ENCODE measurements at places on chromosomes 5 and 9. TPM values are rescaled to one million over a fixed set of nuclear protein-coding genes. Genes with fewer than 3 reads are reported as not detected.

- H3K27me3 ChIP-seq: no peaks in the 10 kb centered on the region
- no peaks in the 10 kb centered on the region for H3K4me1 ChIP-seq
- no peak for DNase-seq
Measured at GRCh38 chr5:90214991-90215390, 194.6 kb downstream of the CETN3 start.

GRCh38 chr5:159286420-159287035 is 23.4 kb downstream of the UBLCP1 start:
- no peak for DNase-seq
- H3K27me3 ChIP-seq: no peaks in the 10 kb centered on the region
- H3K27ac ChIP-seq: no peak overlapping the region

- H3K36me3 ChIP-seq: no peaks in the 10 kb centered on the region
- no peaks in the 10 kb centered on the region for H3K27me3 ChIP-seq
- no peak overlapping the region for H3K4me3 ChIP-seq
- no peak overlapping the region for H3K27ac ChIP-seq
- DNase-seq: no peak
Measured at GRCh38 chr9:87116492-87116891, 169.2 kb upstream of the GAS1 start.

- no peak overlapping the region for H3K4me3 ChIP-seq
- H3K27me3 ChIP-seq: no peaks in the 10 kb centered on the region
- H3K36me3 ChIP-seq: no peaks in the 10 kb centered on the region
- no peak overlapping the region for H3K27ac ChIP-seq
- H3K4me1 ChIP-seq: peaks cover 10% of the 10 kb centered on the region
Measured at GRCh38 chr9:130871395-130872062, 25.1 kb downstream of the QRFP start.

GRCh38 chr9:136549010-136549980 is 3.4 kb upstream of the NOTCH1 start:
- no peaks in the 10 kb centered on the region for H3K27me3 ChIP-seq
- H3K36me3 ChIP-seq: no peaks in the 10 kb centered on the region
- DNase-seq: no peak
- H3K4me1 ChIP-seq: peaks cover 17% of the 10 kb centered on the region
- no peak overlapping the region for H3K27ac ChIP-seq
- H3K4me3 ChIP-seq: no peak overlapping the region

DNA sequence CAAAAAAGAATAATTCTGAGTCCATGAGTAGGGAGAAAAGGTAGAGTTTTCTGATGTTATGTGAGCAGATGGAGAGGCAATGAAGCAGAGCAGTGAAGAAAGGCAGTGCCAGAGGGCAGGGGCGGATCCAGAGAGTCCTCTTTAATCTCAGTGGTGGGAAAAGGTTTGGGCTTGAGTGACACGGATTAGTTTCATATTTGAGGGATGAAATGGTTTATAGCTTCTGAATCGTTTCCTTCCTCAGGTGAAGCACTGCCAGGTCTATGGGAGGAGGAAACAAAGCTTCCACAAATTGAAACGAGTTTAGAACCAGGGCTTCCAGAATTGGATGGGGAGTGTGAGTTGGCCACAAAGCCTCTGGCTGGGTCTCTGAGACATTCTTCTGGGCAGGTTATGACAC is 517.0 kb upstream of the PAPPA start:
- DNase-seq: no peak
- no peak overlapping the region for H3K4me3 ChIP-seq
- H3K36me3 ChIP-seq: no peaks in the 10 kb centered on the region
- H3K4me1 ChIP-seq: no peaks in the 10 kb centered on the region
- H3K27ac ChIP-seq: no peak overlapping the region

GRCh38 chr9:130236436-130236985 is 29.0 kb upstream of the HMCN2 start:
- no peak overlapping the region for H3K27ac ChIP-seq
- no peak for DNase-seq

DNA sequence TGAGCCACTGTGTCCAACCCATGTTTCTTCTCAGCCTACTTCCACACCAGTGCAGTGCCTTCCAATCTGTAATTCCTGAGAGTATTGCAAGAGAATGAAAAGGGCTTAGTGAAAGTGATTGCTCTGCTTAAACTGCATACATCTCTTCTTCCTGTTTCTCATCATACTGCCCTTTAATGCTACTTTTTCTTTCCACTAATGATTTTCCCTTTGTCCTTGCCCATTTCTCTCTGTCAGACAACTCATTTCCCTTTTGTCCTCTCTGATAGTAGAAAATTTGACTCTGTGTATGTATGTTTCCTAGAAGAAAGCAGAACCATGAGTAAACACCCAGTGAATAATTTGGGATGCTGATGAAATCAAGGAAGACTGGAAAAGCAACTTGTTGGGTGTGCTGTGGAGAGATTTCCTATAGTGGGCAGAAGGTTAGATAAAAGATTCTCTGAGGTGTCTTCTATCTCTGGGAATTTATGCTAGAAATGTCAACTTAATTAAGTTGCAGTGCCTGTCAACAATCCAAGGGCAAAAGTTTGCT is 102.2 kb upstream of the CHD1 start:
- peaks cover 6% of the 10 kb centered on the region for H3K4me1 ChIP-seq
- H3K27ac ChIP-seq: no peak overlapping the region
- no peak overlapping the region for H3K4me3 ChIP-seq
- DNase-seq: no peak
- no peaks in the 10 kb centered on the region for H3K27me3 ChIP-seq

DNA sequence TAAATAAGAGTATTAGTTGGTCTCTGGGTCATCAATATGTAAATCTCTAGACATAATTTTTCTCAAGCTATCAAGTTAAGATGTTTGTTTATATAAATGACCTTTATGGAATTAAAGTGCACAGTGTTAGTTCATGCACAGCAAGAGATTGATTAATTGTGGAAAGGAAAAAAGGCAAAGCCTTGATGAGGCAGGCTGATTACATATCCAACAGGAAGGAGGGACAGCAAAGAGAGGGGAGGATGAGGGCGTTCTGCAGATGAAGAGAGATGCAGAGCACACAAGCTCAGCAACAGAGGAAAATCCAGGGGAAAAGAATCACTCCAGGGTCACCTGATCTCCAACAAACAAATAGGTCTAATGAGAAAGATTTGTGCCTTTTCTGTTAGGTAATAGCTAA is 16.5 kb downstream of the NTRK2 start:
- no peaks in the 10 kb centered on the region for H3K4me1 ChIP-seq
- H3K4me3 ChIP-seq: no peak overlapping the region
- no peak overlapping the region for H3K27ac ChIP-seq
- H3K36me3 ChIP-seq: no peaks in the 10 kb centered on the region
- no peak for DNase-seq

- no peak overlapping the region for H3K27ac ChIP-seq
- H3K27me3 ChIP-seq: no peaks in the 10 kb centered on the region
- H3K4me1 ChIP-seq: peaks cover under 1% of the 10 kb centered on the region
- H3K4me3 ChIP-seq: no peak overlapping the region
Measured at GRCh38 chr9:107275530-107275929, 7.5 kb upstream of the RAD23B start.

- H3K4me3 ChIP-seq: no peak overlapping the region
- H3K36me3 ChIP-seq: no peaks in the 10 kb centered on the region
- DNase-seq: no peak
- no peaks in the 10 kb centered on the region for H3K27me3 ChIP-seq
- H3K27ac ChIP-seq: no peak overlapping the region
- no peaks in the 10 kb centered on the region for H3K4me1 ChIP-seq
Measured at GRCh38 chr5:105905392-105905791, 1765.3 kb downstream of the EFNA5 start.

DNA sequence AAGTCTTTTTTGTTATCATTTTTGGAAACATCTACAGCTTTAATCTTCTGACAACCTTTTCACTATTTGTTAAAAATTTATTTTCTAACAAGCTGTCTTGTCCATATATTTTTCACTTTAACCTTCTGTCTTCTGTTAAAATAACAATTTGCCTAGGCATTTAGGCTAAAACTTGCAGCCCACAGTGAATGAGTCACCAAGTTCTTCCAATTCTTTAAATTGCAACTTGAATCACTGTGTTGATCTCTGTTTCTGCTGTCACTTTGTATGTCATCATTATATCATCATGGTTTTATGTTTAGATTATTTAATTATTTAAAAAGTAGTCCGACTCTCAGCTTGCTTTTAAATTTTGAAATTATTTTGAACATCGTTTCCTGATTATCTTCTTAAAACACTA is 473.8 kb upstream of the PTPRD start:
- no peaks in the 10 kb centered on the region for H3K27me3 ChIP-seq
- no peaks in the 10 kb centered on the region for H3K4me1 ChIP-seq
- no peak for DNase-seq
- no peak overlapping the region for H3K27ac ChIP-seq

DNA sequence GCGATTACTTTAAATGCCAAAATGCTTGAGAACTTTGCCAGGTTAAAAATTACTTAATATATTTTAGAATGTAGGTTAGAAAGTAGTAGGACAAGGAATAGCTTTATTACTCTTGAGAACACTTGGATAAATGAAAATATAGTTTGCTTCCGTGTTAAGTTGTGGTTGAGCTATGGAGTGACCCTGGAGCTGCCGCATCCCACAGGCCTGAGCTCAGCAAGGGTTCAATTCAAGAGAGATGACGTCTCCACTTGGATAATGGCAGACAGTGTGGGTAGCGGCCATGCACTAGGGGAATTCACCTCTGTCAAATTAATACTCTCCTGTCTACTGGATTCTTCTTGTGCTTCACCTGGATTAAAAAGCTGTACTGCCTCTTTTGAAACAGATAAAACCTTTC is 105.0 kb downstream of the GAPVD1 start:
- no peak overlapping the region for H3K4me3 ChIP-seq
- no peaks in the 10 kb centered on the region for H3K27me3 ChIP-seq
- DNase-seq: no peak
- H3K27ac ChIP-seq: no peak overlapping the region

DNA sequence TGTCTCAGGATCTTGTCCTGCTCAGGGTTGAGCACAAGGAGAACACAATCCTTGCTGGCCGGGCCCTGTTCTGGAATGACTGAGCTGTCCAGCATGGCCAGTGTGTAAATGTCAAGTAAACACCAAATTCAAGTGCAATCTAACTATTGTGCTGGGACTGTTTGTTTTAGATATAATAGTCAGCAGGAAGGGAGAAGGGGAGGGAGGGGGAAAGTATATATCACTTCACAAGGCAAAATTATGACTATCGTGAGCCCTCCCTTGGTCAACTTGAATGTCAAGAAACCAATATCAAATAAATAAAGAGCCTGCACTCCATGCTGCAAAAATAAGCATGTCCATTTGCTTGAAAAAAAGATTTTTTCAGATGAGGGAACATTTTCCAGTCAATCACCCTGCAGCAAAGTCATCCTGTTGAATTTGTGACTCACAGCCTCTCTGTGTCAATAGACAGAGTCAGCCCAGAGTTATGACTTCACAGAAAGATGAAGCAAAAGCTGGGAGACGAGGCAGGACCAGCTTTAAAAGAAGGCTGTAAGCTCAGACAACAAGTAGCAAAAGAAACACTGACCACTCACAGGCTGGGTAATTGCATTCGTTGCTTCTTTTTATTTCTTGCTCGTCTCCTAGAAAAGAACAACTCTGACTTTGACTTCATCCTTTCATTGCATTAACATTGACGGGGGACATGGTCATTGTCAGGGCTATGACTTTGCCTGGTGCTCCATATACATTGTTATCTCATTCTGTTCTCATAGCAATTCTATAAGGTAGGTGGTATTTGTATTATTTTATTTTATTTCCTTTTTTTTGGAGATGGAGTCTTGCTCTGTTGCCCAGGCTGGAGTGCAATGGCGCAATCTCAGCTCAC is 15.3 kb upstream of the KLF4 start:
- H3K27me3 ChIP-seq: no peaks in the 10 kb centered on the region
- DNase-seq: no peak

GRCh38 chr5:78701795-78702410 is 53.3 kb upstream of the LHFPL2 start:
- no peaks in the 10 kb centered on the region for H3K4me1 ChIP-seq
- no peak overlapping the region for H3K27ac ChIP-seq
- no peak overlapping the region for H3K4me3 ChIP-seq
- H3K36me3 ChIP-seq: no peaks in the 10 kb centered on the region
- H3K27me3 ChIP-seq: no peaks in the 10 kb centered on the region
- DNase-seq: no peak

DNA sequence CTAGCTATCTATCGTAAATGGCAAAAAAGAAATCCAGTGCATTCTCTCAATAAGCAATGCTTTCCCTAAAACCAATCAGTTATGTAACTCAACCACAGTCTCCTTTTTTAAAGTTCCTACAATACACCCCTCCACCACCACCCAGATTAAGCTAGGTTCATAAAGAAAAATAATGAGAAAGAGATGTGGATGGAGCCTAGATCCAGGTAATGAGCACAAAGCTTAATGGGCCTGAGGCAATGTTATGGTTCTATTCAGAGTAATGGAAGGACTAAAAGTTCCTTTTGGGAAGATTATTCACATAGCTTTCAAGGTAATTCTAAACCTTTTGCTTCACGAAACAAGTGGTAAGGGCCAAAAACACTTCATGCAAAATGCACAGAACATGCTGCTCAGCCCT is 113.5 kb downstream of the MPDZ start:
- H3K36me3 ChIP-seq: no peaks in the 10 kb centered on the region
- H3K4me3 ChIP-seq: no peak overlapping the region
- DNase-seq: no peak
- no peaks in the 10 kb centered on the region for H3K4me1 ChIP-seq

DNA sequence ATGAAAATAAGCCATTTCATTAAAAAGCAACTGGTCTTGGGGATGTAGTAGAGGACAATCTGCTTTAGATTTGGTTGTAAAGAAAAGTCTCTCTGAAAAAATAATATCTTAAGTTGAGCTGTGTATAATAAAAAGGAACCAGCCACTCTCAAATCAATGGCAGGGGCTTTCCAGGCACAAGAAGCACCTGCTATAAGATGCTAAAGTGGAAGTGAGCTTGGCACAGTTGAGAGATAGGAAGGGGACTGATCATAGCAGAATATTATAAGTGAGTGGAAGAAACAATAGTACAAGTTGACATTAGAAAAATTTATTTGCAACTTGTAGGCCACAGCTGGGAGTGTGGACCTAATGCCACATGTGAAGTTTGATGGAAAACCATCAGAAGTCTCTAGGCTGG is 28.1 kb upstream of the SPINK5 start:
- no peak overlapping the region for H3K27ac ChIP-seq
- no peaks in the 10 kb centered on the region for H3K4me1 ChIP-seq
- DNase-seq: no peak
- no peaks in the 10 kb centered on the region for H3K27me3 ChIP-seq
- H3K4me3 ChIP-seq: no peak overlapping the region

- H3K4me1 ChIP-seq: peaks cover 3% of the 10 kb centered on the region
- no peak for DNase-seq
- no peaks in the 10 kb centered on the region for H3K27me3 ChIP-seq
- no peak overlapping the region for H3K27ac ChIP-seq
- H3K36me3 ChIP-seq: no peaks in the 10 kb centered on the region
Measured at GRCh38 chr9:110753731-110754231, 85.2 kb downstream of the MUSK start.

- H3K27ac ChIP-seq: no peak overlapping the region
- no peaks in the 10 kb centered on the region for H3K27me3 ChIP-seq
- H3K4me1 ChIP-seq: peaks cover 4% of the 10 kb centered on the region
- DNase-seq: no peak
- H3K36me3 ChIP-seq: no peaks in the 10 kb centered on the region
Measured at GRCh38 chr9:34663303-34663605, 797 bp upstream of the CCL27 start.

Gene OR1J2
- not detected for total RNA-seq

Gene HBEGF
- 3.0 TPM for total RNA-seq

Gene FBXW11
- 55.5 TPM for total RNA-seq

Gene CXCL14
- total RNA-seq: 1.3 TPM

Gene SAXO1
- not detected for total RNA-seq

Gene PCDHA5
- total RNA-seq: 0.54 TPM

Gene PCDHGB6
- 15.9 TPM for total RNA-seq
